ENCODE measurements at places on chromosomes 3 and 15.

GRCh38 chr3:43613976-43614375 is 7.8 kb downstream of the ANO10 start:
- DNase-seq, result no peak

DNA sequence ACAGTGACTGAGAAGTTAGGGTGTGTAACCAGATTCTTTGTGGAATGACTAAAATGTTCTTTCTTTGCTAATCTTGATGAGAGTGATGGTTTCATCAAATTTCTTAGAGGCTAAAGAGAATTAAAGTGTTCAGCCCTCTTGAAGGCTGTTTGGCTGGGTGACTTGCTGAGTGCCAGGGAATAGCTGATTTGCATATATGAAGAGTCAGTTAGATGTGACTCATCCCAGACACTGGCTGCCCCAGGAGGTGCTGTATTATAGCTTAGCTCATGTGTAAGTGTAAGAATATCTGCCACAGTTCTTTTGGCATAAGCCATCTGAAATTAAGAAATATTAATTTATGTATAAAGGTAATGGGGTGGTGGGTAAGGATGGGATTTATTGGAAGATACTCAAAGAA is 535.1 kb downstream of the NLGN1 start:
- no peak for DNase-seq

- DNase-seq, result no peak
These were observed 21.9 kb upstream of the OTOL1 start for GRCh38 chr3:161474741-161475140.

DNA sequence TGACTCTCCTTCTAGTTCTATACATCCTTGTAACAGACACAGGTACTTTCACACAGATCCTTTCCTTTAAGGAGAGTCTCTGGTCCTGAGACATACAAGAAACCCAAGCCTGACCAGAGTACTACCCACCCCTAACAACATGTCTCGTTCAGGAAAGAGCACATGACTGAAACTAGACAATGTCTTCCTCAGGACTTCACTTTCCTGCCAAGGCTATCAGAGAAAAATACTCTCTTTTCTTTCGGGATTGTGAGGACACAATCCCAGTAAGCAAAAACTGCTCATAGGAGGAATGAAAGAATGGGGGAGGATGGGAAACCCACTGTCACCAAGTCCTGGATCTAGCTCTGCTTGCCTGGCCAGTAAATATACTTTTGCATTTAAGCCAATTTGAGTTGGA is 11.5 kb upstream of the ANKRD28 start:
- no peak for DNase-seq

DNA sequence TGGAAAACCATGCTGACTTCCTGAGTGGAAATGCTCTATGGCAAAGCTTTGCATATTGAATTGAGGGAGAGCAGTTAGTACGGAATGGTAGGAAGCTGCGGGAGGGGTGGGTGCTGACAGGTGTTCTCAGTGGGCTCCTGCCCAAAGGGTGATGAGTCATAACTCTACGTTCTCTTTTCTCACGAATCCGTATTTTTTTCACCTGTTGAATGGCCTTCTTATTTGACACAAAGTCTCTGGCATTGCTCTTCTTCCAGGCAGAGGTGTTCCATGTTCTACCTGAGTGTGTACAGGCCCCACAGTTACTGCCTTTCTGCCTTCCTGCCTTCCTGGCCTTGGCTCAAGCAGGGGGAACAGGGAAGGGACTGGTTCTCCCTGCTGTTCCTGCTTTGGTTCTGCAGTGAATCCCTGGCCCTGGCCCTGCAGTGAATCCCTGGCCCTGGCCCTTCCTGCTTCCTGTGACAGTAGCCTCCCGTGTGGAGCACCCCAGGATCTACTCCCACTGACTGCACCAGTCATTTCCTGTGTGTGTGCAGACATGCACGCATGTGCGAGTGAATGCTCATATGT is 31.9 kb downstream of the TRAK1 start:
- DNase-seq, result no peak

DNA sequence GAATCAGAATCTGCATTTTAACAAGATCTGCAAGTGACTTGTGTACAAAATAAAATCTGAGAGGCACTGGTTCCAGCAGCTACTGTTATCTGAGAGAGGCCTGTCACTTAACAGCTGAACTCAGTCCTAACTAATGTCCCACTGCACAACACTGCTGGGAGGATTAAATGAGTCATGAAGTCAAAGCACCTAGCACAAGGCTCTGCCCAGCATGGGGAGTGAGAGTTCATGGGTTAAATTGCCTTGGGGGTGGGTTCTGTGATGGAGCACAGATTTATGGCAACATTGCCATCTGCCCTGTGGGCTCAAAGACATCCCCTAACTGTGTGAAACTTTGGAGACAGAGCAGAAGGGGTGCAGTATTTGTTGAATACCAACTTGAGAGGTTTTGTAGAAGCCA is 250.9 kb downstream of the PLCL2 start:
- no peak for DNase-seq

DNA sequence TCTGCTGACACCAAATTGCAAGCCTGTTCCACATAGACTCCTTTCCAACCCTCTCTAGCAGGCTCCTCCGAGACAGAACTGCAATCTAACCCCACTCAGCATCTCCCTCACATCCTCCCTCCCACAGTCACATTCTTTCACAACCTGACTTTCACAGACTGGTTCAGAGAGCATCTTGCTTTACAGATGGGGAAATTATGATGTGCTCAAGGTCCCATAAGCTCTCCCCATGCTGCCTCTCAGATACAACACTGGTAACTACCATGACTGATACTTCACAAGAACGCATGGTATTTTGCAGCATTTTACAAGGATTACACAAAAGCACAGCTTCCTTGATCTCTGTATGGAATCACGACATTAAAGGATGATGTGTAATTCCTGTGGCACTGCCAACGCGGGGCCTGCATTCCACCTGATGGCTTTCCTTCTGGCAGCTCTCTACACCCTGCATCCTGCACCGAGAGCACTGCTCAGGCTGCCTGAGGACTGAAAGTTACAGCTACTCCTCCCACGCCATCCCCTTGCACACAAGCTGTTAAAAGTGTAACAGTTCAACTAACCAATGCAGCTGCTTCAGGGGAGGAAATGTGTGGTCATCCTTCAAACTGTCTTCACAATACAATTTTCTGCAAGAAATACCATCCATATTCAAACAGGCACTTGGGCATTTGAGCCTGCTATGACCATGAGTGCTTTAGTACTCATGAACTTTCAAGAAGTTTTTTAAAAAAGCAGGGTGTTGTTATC is 27.6 kb downstream of the TBC1D2B start:
- no peak for DNase-seq

DNA sequence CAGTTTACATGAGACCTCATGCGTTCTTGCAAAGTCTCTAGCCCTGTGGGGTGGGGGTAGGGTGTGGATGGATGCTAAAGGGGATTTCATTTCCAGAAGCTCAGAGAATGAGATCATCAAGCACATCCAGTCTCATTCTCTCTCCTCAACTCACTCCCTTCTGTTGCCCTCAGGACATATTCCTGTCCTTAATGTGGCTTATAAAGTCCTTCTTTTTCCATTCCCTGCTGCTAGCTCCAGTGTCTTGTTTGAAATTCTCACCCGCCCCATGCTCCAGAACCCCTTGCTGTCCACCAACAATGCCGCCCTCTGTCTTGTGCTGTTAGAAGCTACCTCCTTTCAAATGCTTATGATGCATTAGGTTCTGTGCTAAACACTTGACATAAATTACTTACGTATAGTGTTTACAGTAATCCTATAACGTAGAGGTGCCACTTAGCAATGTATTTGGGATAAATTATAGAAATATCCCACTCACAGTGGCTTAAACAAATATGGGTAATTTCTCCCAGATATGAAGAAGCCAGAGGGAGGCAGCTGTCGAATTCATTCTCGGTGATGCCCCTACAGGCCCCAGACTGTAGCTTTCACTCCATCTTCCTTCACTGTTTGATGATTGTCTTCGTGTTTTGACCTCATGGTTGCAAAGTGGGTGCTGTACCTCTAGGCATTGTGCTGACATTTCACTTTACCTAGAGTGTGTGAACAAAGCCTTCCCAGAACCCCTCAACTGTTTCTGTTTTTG is 273.1 kb upstream of the TBL1XR1 start:
- DNase-seq, result no peak
